SW480 (cell line): ENCODE measurements at places on chromosomes 16 and 17.

GRCh38 chr17:6082335-6082734 lies 12.2 kb downstream of the WSCD1 start:
- no peak for DNase-seq

DNA sequence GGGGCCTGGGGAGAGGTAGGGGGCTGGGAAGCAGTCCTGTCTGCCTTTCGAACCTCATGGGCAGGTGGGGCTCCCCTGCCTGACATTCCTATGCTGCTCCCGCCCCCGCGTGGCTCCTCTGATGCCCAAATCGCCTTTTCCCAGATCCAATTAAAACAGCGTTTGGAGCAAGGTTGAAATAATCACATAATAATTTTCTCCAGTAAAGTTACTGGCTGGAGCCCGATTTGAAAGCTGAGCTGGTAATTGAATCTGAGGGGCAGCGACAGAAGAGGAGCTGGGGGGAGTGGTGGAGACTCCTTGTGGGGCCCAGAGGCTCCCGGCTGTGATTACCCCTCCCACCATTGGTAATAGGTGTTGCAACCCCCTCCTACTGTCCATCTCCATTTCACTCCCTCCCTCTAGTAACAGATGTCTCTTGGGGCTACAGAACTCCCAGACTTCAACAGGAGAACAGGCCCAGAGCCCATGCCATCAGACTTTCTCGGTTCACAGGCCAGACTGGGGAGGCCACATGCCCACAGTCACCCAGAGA lies 38.9 kb upstream of the C1QL1 start:
- no peak for DNase-seq

DNA sequence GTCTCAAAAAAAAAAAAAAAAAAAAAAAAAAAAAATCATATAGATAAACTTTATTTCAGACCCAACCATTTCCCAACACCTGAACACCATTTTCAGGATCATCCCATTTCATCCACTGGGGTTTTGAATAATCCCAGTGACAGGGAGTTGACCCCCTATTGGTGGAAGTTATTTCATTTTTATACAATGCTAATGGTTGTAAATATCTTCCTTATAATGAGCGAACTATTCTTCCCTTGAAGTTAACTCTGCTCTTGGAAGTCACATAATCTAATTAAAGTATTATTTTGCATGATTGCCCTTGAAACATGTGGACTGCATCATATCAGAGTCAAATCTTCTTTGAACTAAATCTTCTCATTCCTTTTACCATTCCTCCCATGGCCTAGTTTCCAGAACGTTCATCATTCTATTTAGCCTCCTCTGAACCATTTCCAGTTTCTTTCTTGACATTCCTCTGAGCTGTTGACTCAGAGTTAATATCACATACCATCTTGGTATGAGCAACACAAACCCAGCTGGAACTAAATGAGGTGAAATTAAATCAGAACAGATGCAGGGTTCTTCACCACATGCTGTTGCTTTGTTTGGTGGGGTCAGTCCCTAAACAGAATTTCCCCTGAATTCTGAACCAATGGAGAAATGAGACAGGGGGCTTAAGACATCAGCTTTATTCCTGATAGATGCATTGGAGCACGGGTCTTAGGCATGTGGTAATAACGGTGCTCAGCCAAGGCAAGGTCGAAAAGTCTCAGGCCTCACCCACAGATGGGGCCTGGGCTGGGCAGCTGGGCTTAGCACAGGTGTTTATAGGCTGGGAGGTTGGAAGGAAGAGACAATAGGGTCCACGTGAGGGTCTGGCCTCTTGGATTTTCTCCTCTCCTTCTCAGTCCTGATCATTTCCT lies 8.9 kb downstream of the HSD17B2 start:
- DNase-seq, result no peak

DNA sequence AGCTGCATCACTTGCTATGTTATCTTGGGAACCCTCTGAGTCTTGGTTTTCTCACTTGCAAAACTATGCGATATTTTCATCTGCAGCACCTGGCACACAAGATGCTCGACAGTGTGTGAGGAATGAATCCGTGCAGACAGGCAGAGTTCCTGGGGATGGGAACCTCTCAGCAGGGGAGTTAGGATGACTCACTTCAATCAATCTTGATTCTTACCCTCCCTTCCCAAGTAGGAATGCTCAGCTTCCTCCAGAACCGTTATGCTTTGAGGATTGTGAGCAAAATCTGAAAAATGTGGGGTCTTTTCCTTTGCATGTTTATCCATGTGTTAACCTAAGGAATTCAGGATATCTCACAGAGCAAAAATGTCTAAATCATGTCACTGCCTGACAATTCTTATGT lies 68.9 kb upstream of the HNF1B start:
- DNase-seq, result peak; percentile 18

DNA sequence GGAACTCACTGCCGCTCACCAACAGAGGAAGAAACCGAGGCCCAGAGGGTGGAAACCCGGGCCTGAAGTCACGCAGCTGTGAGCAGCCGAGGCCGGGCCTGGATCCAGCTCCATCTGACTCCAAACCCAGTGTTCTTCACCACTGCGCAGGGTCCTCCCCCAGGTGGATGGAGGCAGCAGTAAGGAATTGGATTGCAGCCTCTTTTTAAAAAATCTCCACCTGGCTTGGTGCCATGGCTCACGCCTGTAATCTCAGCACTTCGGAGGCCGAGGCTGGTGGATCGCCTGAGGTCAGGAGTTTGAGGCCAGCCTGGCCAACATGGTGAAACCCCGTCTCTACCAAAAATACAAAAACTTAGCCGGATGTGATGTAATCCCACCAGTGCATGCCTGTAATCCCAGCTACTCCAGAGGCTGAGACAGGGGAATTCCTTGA lies 177.2 kb downstream of the FOXL1 start:
- no peak for DNase-seq

DNA sequence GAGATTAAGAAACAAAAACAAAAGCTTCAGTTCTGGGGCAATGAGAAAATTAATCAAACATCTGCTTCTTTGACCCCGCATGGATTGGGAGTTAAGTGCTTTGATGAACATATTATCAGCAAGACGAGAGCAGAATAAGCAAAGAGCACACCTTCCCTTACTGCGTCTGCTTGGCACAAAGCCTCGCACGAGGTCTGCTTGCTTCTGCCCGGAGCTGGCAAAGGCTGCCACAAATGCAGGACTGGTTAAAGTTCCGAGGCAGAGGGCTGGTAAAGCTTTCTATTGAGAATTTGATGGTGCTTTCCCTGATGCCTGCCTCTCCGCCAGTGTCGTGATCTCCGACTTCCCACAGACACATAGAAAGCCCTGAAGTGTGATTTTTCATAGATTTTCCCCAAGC lies 17.0 kb downstream of the VAT1L start:
- DNase-seq, result no peak

GRCh38 chr16:30499284-30499683 lies 26.7 kb downstream of the ITGAL start:
- no peak for DNase-seq

GRCh38 chr17:82372249-82373071 lies 895 bp downstream of the UTS2R start:
- no peak for DNase-seq

- DNase-seq, result no peak
Measured at GRCh38 chr17:8921147-8921546, 44.4 kb downstream of the PIK3R5 start.

- DNase-seq, result peak; percentile 11
Measured at GRCh38 chr17:68993112-68993511, 37.9 kb upstream of the ABCA8 start.

GRCh38 chr16:87412996-87413421 lies 20.9 kb downstream of the MAP1LC3B start:
- no peak for DNase-seq

- peak; percentile 13 for DNase-seq
Measured at GRCh38 chr16:14600164-14600563, 29.9 kb downstream of the PARN start.

GRCh38 chr16:80526418-80527061 lies 14.3 kb upstream of the DYNLRB2 start:
- peak; percentile 67 for DNase-seq

DNA sequence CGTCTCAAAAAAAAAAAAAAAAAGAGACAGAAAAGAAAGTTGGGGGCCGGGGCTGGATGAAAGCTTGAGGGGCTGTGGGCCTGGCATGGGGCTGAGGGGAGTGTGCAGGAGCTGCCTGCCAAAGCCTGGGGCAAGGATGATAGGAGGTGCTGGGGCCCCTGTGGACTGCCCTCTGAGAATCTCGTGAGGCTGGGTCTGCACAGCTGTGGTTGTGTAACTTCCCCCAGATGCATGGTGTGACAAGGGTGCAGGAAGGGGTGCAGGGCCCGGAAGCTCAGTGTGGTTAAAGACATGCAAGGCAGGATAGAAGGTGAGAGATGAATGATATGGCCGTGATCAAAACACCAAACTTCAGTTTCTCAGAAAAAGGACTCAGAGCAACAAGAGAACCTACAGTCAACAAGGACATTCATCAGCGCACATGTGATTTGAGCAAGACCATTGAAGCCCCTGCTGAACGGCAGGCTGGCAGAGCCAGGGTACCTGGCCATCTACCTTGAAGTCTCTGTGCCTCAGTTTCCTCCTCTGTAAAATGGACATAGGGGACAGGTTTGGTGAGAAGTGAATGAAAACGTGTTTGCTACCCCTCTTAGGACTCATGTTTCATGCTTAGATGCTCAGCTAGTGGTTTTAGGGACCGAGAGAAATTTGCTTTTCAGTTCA lies 9.6 kb downstream of the IL32 start:
- no peak for DNase-seq

DNA sequence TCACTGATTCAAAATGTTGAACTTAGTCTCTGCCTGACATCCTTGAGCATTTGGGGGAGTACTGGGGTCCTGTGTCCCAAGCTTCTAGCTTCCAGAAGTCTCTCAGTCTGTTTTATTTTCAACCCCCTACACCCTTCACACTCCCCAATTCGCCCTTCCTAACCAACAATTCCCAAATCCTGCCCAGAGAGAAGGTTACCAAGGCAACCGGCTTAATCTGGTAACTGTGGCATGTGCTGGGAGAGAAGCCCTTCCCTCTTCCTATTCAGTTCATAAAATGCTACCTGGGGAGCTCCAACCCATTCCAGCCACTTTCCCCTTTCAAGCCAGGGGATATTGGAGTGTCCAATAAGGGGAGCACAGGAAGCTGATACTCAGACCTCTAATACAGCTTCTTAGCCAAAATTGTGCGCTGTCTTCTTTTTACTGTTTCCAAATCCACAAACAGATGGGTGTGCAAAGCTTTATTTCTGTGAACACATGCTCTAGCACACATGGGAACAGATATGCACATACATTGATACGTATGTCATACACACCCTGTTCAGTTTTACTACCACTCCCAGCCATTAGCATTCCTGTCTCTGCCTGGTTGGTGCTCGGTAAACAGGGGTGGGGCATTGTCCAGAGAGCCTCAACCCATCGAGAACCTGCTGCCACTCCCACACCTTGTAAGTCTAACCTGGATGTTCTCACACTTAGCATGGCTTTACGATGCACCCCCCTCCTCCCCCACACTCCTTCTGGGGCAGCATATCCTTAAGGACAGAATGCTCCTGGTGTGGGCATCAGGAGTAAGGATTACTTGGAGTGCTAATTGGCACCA lies 1.1 kb upstream of the RAPGEFL1 start:
- DNase-seq, result peak; percentile 89

DNA sequence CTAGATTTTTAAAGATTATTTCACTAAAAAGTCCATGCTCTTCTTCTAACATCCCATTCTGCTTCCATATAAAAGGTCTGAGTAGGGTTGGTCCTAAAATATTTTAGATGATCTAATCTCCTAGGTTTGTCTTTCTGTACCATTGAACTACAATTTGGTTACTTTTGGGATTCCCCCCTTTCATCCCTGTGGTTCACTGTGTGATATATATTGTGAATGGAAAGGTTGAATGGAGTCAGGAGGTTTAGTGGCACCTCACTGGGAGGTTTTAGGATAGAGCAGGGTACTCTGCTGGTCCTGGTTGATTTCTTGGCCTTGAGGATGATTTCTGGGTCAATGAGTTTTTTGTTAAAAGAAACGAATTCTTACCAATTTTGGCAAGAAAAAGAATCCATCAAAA lies 29.5 kb downstream of the MAP2K6 start:
- DNase-seq, result no peak
